Endothelial cell of coronary artery (primary cell): ENCODE measurements at places on chromosomes 1 and 21. TPM values are rescaled to one million over a fixed set of nuclear protein-coding genes. Genes with fewer than 3 reads are reported as not detected.

The NCAM2 gene
- 0.38 and 0.90 TPM in 2 replicates for total RNA-seq

The KLF17 gene
- total RNA-seq, result not detected in 2 replicates

The CTTNBP2NL gene
- 19.4 and 20.0 TPM in 2 replicates for total RNA-seq

The GJA8 gene
- total RNA-seq, result not detected in 2 replicates

The KRTAP7-1 gene
- not detected in 2 replicates for total RNA-seq

The ADAMTS4 gene
- 13.9 and 58.5 TPM in 2 replicates for total RNA-seq

The SERTAD4 gene
- 1.1 and 1.4 TPM in 2 replicates for total RNA-seq

The SH3BGR gene
- total RNA-seq, result 0.36 and 0.75 TPM in 2 replicates

The LORICRIN gene
- total RNA-seq, result not detected in 2 replicates

The TEX38 gene
- total RNA-seq, result not detected in 2 replicates

The CD1C gene
- total RNA-seq, result not detected in 2 replicates

The NID1 gene
- 60.6 and 101 TPM in 2 replicates for total RNA-seq

The AMY2B gene
- 1.6 and 1.9 TPM in 2 replicates for total RNA-seq

The RGSL1 gene
- total RNA-seq, result not detected in 2 replicates

The PLPPR4 gene
- total RNA-seq, result not detected in 2 replicates

The ANGPTL3 gene
- total RNA-seq, result not detected in 2 replicates

The RPL5 gene
- total RNA-seq, result 1,380 and 1,549 TPM in 2 replicates

The SMCP gene
- total RNA-seq, result not detected in 2 replicates

The ENAH gene
- 64.1 and 104 TPM in 2 replicates for total RNA-seq

The LRRC38 gene
- total RNA-seq, result 0.38 TPM in 1 of 2 replicates, not detected in the other

The ETNK2 gene
- total RNA-seq, result 7.5 and 14.3 TPM in 2 replicates

The S100A16 gene
- 328 and 379 TPM in 2 replicates for total RNA-seq

The SHISAL2A gene
- not detected in 2 replicates for total RNA-seq

The LCE1F gene
- not detected in 2 replicates for total RNA-seq

The CD84 gene
- not detected in 2 replicates for total RNA-seq

The TMEM125 gene
- total RNA-seq, result not detected in 2 replicates

The LIPI gene
- not detected in 2 replicates for total RNA-seq

The CDK18 gene
- 0.09 and 0.94 TPM in 2 replicates for total RNA-seq

The BLZF1 gene
- total RNA-seq, result 17.6 and 23.2 TPM in 2 replicates

The PBX1 gene
- total RNA-seq, result 1.8 and 6.5 TPM in 2 replicates

The GPR3 gene
- total RNA-seq, result 0.09 and 0.36 TPM in 2 replicates

The AMY1B gene
- total RNA-seq, result not detected in 2 replicates
